ENCODE measurements at places on chromosomes 4 and X. TPM values are rescaled to one million over a fixed set of nuclear protein-coding genes. Genes with fewer than 3 reads are reported as not detected.

Gene OFD1
- total RNA-seq: 7.3 TPM

Gene DACH2
- total RNA-seq: not detected

Gene CCDC158
- total RNA-seq: not detected

Gene VEGFD
- not detected for total RNA-seq

Gene DSPP
- not detected for total RNA-seq

Gene XK
- total RNA-seq: 0.13 TPM

- no peak for DNase-seq
Measured at GRCh38 chr4:76726176-76726575, 171.8 kb downstream of the SOWAHB start.

DNA sequence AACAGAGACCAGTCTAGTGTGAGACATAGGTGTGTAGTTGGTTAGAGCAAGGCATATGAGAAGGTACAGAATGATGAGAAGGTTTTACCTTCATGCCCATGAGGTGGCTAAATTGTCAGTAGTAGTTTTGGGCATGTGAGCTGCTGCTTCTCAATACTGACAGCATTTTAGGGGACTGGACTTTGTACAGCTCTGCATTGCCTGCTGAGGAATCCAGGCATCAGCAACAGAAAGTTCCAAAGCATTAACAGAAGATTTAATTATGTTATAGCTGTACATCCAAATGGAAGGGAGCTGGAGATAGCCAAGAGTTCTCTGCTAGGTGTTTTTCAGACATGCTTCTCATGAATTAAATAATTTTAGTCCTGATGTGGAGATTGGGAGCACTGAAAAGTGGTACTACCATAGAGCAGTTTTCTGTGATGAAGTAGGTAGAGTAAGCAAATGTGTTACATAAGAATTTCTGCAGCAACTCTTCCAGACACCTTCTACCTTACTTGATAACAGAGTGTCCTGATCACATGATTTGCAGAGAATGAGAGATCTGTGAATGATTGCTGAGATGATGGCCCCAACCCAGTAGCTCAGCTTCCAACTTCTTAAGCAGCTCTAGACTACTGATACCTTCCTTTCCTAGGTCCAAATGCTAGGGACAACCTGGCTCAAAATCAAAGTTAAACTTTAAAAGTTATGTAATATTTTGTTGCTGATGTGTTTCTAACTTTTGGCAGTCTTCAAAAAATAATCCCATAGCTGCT, 30.4 kb downstream of the FNIP2 start:
- DNase-seq: no peak

- DNase-seq: peak; percentile 54
Measured at GRCh38 chr4:11483046-11483445, 54.4 kb upstream of the HS3ST1 start.

DNA sequence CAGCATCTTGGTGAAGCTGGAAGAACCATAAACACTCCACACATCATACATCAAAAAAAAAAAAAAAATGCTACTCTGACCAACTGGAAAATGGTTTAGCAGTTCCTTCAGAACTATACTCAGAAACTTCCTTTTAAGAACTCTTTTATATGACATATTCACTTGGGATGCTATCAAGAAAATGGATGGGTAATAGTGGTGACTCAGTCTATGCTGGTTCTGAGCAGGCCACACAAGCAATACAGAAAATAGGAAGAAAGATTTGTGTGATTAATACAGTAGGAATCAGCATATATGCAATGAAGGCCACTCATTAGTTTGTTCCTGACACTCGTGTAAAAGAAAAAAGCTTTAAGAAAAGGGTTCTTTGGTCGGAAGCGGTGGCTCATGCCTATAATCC, 123.5 kb upstream of the FAT4 start:
- DNase-seq: peak; percentile 48

- DNase-seq: no peak
Measured at GRCh38 chr4:183467246-183467645, 22.8 kb downstream of the CDKN2AIP start.

GRCh38 chrX:101693476-101693875, 33.8 kb upstream of the ARMCX2 start:
- DNase-seq: no peak

DNA sequence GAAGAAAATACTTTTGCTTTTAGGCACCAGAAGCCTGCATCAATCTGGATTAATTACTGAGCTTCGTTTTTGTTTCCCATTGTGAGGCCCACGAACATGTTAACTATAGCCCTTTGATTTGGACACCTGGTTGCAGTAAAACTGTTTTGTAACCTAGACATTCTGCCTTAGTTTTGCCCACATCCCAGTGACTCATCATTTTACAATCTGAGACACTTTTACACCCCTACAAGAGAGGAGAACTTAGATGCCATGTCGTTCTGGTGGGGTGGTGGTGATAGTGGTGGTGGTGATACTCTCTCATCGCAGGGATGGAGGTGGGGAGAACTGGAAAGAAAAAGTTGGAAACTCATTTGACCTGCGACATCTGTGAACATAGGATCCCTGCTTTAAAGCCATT, 1257.2 kb downstream of the ADGRL3 start:
- no peak for DNase-seq

- DNase-seq: peak; percentile 7
Measured at GRCh38 chrX:31266203-31267076, 194.6 kb upstream of the FTHL17 start.

GRCh38 chr4:107896158-107896645, 35.1 kb upstream of the CYP2U1 start:
- peak; percentile 99 for DNase-seq

DNA sequence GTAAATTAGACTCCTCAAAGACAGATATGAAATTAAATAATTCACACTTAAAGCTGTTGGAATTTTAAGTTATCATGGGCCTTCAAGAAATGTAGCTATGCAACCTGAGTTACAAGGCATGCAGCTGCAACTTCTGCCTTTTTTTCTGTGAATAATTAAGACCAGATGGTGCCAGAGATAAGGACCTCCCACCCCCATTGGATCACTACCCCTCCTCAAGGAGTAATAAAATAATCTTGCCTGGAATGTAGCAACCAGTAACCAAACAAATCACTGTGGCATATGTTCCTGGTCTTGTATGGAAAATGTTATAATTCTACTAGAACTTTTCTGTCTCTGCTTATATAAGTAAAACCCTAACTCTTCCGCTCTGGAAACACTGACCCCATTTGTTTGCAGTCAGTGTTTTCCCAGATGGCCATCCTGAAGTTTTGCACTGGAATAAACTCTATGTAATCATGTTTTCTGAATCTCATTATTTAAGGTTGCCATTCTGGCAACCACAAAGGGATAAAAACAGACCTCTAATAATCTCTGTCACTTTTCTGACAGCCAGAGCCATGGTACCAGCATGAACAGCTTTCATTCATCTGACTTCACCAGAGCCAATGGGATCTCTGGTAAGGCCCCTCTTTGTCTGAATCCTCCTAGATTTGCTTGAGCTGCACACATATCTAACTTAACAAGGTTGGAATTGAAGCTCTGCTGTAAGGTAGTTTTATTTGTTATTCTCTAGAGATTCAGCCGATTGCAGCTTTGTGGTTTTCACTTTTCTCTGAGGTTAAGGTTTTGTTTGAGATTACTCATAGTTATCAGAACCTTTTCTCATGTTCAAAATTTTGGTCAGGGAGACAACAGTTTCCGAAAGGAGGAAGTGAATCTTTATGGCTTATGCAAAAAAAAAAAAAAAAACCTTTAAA, 274.6 kb downstream of the NAF1 start:
- DNase-seq: no peak

DNA sequence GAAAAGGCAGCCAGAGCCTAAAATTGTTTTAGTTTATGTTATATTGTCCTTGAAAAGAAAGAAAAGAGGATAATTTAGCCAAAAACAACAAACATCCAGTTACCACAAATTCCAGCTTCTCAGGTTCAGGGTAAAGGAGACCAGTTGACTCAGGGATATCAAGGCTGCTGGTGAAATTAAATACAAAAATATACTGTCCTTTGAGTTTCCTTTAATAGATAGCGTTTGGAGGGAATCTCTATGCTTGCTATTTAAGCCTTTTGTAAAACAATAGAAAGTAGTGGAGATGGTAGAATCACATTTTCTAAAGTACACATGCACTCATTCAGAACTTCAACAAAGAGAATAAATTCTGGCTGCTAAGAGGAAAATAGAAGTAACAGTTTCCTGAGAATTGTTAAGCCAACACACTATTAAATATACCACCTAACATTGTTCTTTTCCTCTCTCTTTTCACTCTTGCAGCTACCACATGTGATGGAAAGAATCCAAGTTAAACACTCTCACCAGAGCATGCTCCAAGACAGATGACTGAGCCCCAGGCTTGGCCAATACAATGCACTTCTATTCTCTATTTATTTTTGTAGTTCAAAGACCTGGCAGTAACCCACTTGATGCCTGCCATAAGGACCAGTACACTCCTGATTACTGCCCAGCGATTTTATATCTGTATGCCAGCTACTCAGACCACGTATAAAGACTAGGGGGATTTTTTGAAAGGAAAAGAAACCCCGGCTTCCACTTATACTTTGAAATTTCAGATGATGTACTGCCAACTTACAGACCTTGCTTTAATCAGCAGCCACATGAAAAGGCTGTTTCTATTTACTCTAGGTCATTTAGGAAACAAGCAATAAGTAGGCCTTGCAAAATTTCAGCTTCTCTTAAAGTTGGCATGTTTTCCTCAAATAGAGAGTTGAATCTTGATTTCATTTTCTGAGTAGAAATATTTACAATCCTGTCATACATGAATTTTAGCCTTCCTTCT, 756.9 kb downstream of the FAT4 start:
- DNase-seq: peak; percentile 84

- no peak for DNase-seq
Measured at GRCh38 chrX:31604629-31605221, 532.9 kb upstream of the FTHL17 start.

- peak; percentile 75 for DNase-seq
Measured at GRCh38 chr4:14196131-14196530, 568.6 kb upstream of the BOD1L1 start.

GRCh38 chr4:148025981-148026380, 294.1 kb downstream of the ARHGAP10 start:
- peak; percentile 84 for DNase-seq

DNA sequence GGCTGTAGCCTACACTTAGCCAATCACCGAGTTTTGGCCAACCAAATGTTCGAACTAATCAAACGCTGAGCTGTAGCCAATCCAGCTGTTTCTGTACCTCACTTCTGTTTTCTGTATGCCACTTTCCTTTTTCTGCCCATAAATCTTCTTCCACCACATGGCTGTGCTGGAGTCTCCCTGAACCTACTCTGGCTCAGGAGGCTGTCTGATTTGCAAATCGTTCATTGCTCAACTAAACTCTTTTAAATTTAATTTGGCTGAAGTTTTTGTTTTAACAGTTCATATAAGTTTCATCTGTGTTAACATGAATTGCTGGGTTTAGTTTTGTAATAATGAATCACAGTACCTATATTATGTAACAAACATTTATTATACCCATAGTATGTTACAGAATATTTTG, 160.7 kb upstream of the PCDH7 start:
- no peak for DNase-seq

DNA sequence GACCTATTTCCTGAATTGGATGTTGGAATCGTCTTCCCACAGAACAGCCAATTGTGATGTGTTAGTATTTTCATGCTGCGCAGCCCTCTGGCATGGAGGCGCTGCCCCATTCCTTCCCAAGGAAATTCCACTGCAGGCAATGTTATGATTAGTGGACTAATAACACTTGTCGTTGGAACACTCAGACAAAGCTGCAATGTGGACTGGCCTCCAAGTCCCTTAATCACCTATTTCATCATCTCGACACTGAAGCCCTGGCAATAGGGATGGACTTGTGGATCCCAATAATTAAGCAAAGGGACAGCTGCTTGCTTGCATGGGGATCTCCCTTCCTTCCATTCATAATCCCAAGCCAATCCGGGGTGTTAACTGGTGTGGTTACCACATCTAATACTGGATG, 78.8 kb upstream of the PLAC1 start:
- peak; percentile 43 for DNase-seq

Data from LHCN-M2 (cell line).